ENCODE measurements at places on chromosomes 1 and 21. TPM values are rescaled to one million over a fixed set of nuclear protein-coding genes. Genes with fewer than 3 reads are reported as not detected.

MCOLN3 gene
- total RNA-seq = 7.2 TPM

LPAR3 gene
- total RNA-seq = 6.4 TPM

MYBPH gene
- not detected for total RNA-seq

HSPA13 gene
- 17.5 TPM for total RNA-seq

ADORA3 gene
- not detected for total RNA-seq

CHIA gene
- total RNA-seq = 1.9 TPM

RGSL1 gene
- not detected for total RNA-seq

KPNA6 gene
- 76.2 TPM for total RNA-seq

- no peak for DNase-seq
These were observed 3.3 kb downstream of the MAPKAPK2 start for GRCh38 chr1:206687915-206688442.

GRCh38 chr1:182404781-182405180 is 4.3 kb upstream of the TEDDM1 start:
- DNase-seq = no peak

GRCh38 chr1:119859647-119860046 is 36.7 kb downstream of the ADAM30 start:
- no peak for DNase-seq

- no peak for DNase-seq
These were observed 29.4 kb downstream of the KCNJ6 start for GRCh38 chr21:37886726-37887299.

DNA sequence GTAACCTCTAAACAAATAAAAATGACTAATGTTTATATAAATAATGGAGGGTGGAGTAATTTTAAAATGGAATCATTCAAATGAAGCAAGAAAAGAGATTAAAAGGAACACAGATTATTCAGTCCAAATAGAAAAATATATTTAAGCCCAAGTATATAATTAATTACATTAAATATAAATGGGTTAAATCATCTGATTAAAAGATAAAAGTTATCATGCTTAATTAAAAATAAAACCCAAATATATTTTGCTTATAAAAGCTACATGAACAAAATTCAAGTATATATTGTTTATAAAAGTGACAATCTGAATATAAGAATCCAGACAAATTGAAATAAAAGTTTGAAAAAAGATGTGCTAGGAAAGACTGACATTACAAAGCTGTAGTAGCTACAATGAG is 63.9 kb upstream of the ACTRT2 start:
- no peak for DNase-seq

GRCh38 chr1:78779831-78780230 is 130.2 kb downstream of the IFI44 start:
- DNase-seq = no peak

GRCh38 chr1:14142397-14143100 is 442.6 kb downstream of the PRDM2 start:
- no peak for DNase-seq

DNA sequence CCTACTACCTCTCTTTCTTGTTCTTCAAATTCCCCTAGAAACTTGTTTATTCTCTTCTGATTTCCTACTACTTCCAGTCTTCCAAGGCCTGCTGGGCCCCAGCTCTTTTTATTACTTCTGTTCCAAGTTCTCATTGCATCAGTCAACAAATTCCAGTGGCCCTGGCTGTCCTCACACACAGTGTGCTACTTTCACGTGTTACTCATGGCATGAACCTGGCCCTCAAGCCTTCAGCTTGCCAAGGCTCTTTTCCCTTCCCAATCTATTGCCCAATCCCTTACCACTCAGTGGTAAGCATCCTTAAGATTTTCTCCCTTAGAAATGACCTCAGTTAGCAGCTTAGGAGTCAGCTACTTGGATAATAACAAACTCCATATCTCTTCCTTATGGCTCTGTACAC is 613.5 kb downstream of the LMO4 start:
- DNase-seq = no peak

GRCh38 chr1:246906833-246907232 is 24.9 kb downstream of the AHCTF1 start:
- DNase-seq = no peak

DNA sequence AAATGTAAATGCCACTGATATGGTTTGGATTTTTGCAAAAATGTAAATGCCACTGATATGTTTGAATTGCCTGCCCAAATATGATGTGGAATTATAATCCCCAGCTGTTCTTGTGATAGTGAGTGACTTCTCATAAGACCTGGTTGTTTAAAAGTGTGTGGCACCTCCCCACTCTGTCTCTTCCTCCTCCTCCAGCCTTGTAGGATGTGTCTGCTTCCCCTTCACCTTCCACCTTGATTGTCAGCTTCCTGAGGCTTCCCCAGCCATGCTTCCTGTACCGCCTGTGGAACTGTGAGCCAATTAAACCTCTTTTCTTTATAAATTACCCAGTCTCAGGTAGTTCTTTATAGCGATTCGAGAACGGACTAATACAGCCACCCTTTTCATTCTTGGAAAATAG is 1.3 kb upstream of the CCT8 start:
- DNase-seq = no peak

DNA sequence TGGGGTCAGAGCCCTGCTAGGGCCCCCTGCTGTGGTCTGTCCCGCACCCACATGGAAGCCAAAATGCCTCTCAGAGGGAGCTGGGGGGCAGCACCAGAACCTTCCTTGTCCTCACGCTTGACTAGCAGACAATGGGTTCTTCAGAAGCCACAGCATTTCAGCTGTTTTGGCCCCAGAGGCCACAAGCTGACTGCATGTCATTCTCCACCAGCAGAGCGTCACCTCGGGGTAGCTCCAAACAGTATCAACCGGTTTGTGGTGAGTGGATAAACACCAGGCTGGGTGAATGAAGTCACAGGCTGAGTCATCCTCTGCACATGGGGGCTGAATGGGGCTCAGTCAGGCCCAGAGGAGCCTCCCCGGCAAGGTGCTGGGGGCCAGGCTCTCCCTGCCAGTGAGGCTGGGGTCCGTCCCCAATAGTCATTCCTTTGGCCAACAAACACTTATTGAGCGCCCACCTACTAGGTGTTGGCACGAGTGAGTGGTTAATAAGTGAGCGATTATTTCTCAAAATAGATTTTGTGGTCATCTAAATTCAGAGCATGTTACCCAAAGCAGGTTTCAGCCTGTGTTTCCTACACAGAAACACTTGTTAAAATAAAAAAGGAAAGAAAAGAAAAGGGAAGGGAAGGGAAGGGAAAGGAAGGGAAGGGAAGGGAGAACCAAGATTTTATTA is 9.1 kb downstream of the OLIG1 start:
- no peak for DNase-seq

- DNase-seq = no peak
These were observed 24.5 kb upstream of the SLC1A7 start for GRCh38 chr1:53166912-53167311.

DNA sequence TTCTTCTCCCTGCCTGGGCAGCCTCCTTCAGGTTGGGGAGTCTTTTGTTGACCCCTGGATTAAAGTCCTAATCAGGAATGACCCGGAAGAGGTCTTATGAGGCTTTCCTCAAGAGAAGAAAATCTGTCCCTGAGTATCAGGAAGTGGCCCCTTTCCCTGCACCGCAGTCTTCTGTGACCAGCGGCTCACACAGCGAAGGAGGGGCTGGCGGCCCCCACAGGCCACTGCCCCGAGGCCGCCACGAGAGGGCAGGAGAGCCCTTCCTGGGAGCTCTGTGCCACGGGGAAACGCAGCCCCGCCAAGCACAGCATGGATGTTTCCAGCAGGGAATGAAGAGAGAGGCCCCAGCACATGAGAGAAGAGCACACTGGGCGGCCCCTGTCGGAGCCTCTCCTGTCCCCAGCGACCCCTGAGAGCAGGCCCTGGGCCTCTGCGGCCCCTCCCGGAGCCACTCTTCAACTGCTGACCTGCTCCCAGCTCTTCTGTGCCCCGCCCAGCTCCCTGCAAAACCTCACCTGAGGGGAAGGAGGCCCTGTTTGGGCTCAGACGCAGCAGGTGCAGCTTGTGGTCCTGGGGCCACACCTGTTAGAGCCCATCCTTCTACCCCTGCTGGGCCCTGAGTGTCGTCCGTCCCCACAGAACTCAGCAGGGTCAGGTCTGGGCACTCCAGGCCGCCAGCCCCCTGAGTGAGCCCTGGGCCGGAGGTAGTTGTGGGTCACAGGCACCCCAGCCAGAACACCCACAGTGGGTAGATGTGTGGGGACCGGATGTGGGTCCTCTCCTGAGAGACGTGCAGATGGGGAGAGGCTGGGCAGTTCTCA is 4.9 kb upstream of the POFUT2 start:
- peak; percentile 92 for DNase-seq

- DNase-seq = no peak
These were observed 159.8 kb downstream of the PBX1 start for GRCh38 chr1:164718821-164719220.

All from type B pancreatic cell (in vitro differentiated cells).